ENCODE measurements at places on chromosomes 2 and 18.

DNA sequence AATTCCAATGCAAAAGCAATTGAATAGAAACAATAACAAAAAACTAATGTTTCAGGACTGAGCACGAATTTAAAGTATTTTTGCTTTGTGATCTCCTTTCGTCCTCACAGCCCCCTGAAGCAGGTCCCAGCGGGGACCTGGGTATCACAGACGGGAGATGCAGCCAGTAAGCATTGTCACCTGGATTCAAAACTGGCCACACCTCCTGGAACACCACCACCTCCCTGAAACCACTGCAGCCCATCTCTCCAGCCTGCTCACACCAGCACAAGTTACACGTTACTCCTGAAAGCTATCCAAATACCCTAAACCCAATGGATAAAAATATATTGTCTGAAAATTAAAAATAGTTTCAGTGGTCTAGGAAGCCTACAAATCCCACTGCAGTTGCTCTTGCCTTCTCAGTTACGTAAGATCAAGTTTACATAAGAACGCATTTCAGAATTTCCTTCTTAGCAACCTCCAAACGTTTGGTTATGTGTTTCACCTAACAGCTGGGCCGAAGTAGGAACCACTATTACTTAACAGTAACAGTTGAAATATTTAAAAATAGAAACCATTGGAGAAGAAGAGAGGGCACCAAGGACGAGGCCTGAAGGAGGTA, 178.0 kb downstream of the HDAC4 start:
- no peak for DNase-seq

DNA sequence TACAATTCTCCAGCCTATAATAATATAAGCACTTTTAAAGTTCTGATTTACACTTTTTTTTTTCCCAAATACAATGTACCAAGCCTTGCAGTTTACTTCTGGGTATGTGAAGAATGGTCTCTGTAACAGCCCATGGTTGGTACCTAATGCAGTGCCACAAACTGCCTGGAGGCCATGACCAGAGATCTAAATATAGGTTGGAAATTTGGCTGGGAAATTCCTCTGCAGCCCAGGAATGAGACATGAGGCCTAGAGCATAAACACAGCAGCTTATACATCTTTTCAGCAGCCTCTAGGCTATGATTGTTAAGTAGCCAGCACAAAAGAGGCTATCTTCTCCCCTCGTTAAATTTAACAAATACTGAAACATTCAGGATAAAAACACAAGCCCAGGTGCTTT, 432.0 kb upstream of the FAM98A start:
- DNase-seq: no peak

- DNase-seq: no peak
Measured at GRCh38 chr2:130287656-130288026, 55.1 kb upstream of the IMP4 start.

- DNase-seq: no peak
Measured at GRCh38 chr2:85154048-85154753, 21.0 kb downstream of the TCF7L1 start.

DNA sequence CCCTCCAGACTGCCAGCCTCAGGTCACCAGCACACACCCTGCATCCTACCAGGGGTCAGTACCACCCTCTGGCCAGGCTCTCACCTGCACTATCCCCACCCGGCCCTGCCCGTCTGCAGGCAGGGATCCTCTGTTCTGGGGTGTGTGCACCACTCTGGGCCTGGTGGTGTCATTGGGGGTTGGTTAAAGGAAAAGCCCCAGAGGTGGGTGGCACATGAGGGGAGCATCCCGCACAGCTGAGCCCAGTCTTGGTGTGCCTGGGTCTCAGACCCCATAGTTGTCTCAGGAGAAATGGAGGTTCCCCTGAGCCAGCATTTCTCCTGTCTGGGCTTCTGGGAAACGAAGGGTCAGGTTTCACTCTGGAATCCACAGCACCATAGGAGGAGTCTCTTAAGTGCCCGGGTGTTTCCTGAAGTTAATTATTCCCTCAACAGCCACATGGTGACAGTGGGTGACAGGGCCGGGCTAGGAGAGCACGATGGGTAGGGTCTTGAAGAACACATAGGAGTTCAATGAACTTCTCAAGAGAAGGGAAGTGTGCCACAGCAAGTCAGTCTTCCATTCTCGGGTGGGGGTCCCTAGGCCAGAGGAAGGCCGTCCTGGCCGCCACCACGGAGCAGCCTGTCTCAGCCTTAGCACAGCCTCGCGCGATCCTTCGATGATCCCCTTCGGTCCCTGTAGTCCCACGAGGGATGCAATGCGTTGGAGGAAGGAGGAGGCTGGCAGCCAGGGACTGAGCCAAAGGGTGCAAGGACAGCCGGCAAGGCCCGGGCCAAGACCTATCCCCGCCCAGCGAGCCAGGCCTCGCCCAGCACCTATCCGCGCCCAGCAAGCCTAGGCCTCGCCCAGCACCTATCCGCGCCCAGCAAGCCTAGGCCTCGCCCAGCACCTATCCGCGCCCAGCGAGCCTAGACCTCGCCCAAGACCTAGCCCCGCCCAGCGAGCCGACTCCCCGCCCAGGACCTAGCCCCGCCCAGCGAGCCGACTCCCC, 1.1 kb upstream of the FARP2 start:
- DNase-seq: peak; percentile 72

GRCh38 chr2:18896125-18896764, 306.9 kb upstream of the NT5C1B start:
- DNase-seq: no peak

GRCh38 chr18:48006415-48007175, 76.1 kb upstream of the SMAD2 start:
- no peak for DNase-seq

DNA sequence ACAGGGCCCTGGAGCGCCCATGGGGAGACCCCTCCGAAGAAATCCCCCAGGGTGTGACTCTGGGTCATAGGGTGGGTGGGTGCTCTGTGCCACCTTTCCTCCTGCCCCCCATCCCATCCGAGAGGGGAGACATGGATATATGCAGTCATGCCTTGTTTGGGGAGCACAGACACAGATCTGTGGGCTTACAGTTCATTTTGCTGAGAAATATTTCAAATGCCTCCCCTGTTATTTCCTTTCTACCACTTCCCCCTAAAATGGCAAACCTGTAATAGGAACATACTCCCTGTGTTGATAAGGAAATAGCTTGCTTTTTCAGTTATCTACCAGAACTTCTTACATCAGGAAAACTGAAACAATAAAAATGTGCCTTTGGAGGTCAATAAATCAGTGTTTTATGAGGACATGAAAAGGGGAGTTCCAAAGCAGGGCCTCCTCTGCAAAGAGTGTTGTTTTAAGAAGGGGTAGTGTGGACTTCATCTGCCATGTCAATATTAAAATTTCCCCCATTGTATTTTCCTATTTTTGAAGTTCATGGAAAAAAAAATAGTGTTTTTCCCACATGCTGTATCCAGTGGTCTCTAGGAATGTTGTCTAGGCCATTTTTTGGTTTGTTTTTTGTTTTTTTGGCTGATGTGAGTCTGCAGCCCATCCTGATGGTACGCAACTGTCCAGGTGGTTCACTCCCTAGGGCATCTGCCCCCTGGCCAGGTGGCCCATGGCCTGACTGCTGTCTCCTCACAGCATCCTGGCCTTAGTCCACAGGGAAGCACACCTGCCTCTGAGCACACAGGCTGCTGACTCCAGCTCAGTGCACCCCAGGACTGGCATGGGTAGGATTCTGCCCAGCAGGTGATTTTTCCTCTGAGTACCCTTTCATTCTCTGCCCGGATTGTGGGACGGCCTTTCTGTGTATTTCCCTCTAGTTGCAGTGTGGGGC, 3.7 kb downstream of the TNFRSF11A start:
- no peak for DNase-seq

- DNase-seq: peak; percentile 59
Measured at GRCh38 chr2:231554748-231555545, 24.7 kb upstream of the NMUR1 start.

- DNase-seq: no peak
Measured at GRCh38 chr2:106614511-106615291, 127.5 kb downstream of the CD8B2 start.

- no peak for DNase-seq
Measured at GRCh38 chr18:80124131-80124530, 15.1 kb downstream of the ADNP2 start.

- no peak for DNase-seq
Measured at GRCh38 chr18:31371989-31372388, 4.6 kb upstream of the DSG4 start.

DNA sequence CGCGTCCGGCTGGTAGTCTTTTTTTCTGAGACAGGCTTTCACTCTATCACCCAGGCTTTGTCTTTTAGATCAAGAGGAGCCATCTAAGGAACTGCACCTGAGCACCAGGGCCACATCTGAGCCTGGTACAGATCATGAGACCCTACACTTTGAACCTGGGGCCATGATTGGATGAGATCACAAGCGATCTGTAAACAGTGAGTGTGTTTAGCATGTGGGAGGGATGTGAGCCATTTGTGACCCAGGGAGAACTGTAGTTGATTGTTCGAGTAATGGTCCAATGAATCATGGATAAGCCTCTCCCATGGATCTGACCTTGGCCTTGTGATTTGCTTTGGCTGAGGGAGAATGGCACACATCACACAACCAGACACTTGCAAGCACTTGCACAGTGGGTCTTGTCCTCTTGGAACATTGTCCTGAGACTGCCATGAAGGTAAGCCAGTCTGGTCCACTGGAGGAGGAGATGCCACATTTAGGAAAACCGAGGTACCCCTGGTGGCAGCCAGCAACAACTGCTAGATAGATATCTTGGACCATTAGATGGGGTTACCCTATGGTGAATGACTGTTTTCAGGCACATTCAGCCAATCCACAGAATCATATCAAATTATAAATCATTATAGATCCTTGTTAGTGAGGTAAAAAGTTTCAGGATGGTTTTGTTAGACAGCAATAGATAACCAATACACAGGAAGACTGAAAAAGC, 19.5 kb upstream of the DTNB start:
- DNase-seq: no peak

DNA sequence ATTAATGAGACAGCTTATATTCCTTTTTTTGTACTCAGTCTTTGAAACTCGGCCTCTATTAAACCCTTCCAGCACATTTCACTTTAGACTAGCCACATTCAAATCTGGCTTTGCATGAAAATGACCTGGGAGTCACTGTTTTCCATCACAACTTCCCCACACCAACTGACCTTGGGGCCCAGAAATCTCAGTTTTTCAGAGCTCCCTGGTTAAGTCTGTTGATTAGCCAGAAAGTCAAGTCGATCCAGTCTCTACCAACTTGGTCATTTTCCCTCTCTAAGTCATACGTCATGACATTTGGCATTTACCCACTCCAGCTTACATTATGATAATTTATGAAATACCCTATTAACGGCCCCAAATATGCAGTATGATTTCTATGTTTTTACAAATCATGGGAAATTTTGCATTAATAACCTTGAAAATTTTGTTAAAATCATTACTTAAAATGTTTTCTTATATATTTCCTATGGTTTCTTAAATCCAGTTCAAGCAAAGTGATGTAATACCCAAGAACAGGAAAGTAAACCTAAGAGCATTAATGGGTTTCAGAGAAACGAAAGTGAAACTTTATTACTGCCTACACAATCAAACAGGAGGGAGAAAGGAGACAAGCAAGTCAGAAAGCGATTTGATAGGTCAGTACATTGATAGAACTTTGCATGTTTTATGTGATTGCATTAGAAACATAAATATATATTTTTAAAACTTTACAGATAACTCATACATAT, 77.1 kb downstream of the SPATS2L start:
- no peak for DNase-seq

DNA sequence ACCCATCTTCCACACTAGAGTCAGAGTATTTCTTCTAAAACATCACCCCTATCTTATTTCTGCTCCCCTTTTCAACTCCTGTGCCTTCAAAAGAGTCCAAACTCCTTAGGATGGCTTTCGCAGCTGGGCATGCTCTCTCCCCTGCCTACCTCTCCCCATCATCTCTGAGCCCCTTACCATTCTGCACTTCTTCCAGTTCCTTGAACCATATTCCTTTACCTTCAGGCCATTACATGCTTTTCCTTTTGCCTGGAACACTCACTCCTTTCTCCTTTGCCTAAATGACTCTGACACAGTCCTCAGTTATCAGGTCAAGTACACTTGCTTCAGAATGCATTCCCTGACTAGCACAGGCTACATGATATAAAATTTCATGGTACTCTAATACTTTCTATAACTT, 22.4 kb downstream of the APOB start:
- DNase-seq: no peak

- no peak for DNase-seq
Measured at GRCh38 chr2:96502891-96503636, 2.1 kb downstream of the NEURL3 start.

DNA sequence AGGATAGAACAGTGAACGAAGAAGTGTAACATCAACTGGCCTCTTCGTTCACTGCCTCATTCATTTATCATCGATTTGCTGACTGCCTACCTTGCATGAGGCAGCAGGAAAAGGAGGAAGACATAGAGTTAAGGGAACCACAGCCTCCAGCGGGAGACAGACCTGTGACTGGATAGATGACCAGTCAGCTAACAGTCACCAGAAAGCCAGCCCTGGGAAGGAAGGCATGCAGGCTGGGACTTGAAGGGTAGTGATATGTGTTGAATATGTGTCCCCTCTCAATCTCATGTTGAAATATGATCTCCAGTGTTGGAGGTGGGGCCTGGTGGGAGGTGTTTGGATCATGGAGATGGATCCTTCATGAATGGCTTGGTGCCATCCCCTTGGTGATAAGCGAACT, 58.3 kb downstream of the CTIF start:
- DNase-seq: no peak
